ENCODE measurements at places on chromosomes 13 and 19.

- DNase-seq: no peak
Measured at GRCh38 chr13:80273718-80274117, 67.2 kb downstream of the SPRY2 start.

DNA sequence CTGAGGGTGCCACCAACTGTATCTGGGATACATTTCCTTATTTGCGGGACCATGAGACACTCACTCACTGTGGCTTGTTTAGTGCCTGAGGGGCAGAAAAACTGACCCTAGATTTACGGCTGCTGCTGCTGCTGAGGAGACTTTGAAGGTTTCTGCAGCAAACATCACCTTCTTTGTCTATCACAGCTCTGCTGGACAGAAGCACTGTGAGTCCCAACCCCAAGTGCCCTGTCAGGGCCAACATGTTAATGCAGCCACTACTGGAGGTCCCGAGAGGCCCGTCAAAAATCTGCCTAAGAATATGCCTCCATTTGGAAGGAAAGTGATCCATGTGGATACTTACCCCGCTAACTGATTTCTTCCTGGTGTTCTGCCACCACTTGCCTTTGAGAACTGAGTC lies 37.3 kb upstream of the UBL3 start:
- DNase-seq: no peak

DNA sequence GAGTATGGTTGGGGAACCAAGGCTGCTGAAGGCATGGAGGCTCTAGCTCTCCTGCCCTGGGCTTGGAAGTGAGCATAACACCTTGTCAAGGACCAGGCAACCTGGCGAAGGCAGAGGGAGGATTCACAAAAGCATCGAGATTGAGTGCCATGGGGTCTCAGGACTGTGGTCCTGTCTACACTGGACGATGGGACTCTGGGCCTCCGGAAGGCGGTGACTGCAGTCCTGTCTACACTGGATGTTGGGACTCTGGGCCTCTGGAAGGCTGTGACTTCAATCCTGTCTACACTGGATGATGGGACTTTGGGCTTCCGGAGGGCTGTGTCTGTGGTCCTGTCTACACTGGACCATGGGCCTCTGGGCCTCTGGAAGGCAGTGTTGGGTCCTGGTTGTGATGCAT lies 290.4 kb downstream of the TEX29 start:
- no peak for DNase-seq

DNA sequence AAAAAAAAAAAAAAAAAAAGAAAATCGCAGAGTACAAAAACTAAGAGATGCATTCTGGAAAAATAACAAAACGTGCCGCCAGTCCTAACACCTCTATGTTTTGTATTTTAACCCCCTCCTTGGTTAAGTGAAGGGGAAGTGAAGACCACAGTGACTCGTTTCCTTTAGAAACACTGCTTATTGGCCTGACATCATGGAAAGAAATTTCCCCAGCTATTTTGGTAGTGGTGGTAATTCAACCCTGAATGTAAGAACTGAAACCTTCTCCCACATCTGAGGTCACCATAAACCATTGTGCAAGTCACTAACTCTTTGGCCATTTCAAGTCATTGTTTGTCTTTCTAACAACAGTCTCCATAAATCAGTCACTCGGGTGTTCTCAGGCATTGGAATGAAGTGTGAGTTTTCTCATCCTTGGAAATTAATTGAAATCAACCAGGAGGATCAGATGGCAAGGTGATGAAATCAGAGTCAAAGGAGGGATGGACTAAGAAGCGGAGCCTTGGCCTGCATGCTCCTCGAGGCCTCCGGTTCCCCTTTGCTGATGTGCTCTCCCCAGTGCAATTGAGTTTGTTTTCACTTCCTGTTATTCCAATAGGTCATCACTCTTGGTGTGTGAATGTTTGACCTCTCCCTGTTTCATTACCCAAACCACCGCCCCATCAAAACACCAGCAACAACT lies 443.9 kb downstream of the FGF9 start:
- peak; percentile 12 for DNase-seq

- DNase-seq: no peak
Measured at GRCh38 chr19:47058621-47059022, 10.2 kb upstream of the TMEM160 start.

- no peak for DNase-seq
Measured at GRCh38 chr19:10566408-10566657, 523 bp upstream of the KRI1 start.

- DNase-seq: no peak
Measured at GRCh38 chr13:51451134-51451466, 1.7 kb downstream of the INTS6 start.

DNA sequence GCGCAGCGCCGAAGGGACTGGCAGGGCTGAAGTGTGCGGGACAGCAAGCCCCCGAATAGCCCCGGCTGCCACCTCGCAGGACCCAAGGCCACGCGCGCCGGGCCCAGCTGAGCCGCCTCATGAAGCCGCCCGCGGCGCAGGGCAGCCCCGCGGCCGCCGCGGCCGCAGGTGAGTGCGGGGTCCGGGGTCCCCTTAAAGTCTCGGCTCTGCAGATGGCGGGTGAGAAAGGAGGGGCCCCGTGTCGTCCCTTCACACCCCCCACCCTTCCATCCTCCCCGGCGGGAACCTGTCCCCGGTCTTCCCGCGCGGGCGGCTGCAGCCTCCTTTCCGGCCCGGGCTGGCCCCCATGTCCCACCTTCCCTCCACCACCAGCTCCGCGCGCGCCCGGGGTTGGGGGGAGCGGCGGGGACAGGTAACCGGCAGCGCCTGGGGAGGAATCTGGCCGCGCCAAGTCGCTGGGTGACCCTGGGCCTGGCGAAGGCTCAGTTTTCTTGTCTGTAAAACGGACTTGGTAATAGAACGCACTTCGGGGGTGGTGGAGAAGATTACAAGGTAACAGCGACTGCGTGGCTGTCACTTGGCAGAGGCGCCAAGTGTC lies 338 bp downstream of the RGCC start:
- DNase-seq: peak; percentile 37

- DNase-seq: no peak
Measured at GRCh38 chr19:38377052-38377451, 2.7 kb downstream of the PSMD8 start.

GRCh38 chr13:79810669-79811068 lies 329.7 kb downstream of the NDFIP2 start:
- no peak for DNase-seq

- DNase-seq: no peak
Measured at GRCh38 chr13:106568299-106569003, 514 bp upstream of the ARGLU1 start.

DNA sequence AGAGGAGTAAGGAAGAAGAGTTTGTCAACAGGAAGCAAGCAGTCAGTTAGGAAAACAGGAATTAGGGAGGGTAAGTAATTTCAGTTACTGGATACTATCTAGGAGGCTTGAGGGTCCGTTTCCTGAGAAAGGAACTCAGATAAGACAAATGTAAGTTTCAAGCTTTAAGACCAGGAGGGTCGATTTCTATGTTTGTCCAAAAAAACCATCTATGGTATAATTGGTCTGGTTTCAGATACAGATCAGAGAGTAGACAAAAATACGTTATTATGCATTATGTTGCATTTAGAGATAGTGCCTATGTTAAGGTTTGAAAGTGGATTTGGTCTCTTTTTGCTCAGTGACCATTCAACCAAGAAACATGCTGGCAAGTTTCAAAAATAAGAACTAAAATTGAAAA lies 789.6 kb upstream of the PCDH20 start:
- DNase-seq: no peak

DNA sequence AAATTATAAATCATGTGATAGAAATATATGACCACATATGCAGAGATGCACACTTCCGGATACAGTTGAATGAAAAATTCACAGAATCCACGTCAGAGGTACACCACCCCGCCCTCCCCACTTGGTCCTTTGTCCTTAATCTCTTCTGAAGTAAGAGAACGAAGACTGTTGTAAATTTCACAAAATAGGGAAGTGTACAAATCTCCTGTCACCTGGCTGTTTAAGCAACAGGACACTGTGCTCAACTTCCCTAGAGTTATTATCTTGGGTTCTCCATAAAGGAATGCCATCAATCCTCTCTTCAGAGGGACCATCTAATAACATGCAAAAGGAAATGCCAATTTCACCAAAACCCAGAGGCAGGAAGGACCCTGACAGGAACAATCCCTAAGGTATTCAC lies 10.5 kb upstream of the CEACAM6 start:
- DNase-seq: no peak

- no peak for DNase-seq
Measured at GRCh38 chr19:7355151-7355820, 6.5 kb downstream of the ARHGEF18 start.

DNA sequence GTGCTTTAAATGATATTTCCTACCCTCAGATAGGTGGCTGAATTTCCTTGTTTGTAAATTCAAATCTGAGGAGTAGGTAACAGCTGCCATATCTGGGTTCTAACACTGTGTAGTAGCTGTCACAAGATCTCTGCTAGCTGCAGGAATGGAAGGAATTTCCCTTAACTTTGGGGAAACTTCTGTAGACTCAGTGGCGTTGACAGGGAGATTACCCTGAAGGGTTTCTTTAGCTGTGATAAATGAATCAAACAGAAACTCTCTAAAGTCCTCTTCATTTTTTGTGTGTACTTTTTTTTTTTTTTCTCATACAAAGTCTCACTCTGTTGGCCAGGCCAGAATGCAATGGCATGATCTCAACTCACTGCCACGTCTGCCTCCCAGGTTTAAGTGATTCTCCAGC lies 5.3 kb upstream of the EPSTI1 start:
- DNase-seq: no peak

- no peak for DNase-seq
Measured at GRCh38 chr13:70723732-70724131, 615.5 kb upstream of the KLHL1 start.

Data from stimulated activated CD4-positive, alpha-beta T cell treated with anti-CD3 and anti-CD28 coated beads, TNF-alpha, amount 100 ng/mL, for 24 hours (primary cell).